Peyer's patch (tissue), 4 donors: ENCODE measurements at places on chromosomes 2 and 18. TPM values are rescaled to one million over a fixed set of nuclear protein-coding genes. Genes with fewer than 3 reads are reported as not detected.

FBXO15 gene
- not detected for total RNA-seq

RASGRP3 gene
- 11.8 TPM for total RNA-seq

IHH gene
- total RNA-seq: 124 TPM

SETBP1 gene
- 16.5 TPM for total RNA-seq

CSRNP3 gene
- total RNA-seq: 2.9 TPM

MLPH gene
- 118 TPM for total RNA-seq

EFHD1 gene
- total RNA-seq: 14.9 TPM

NYAP2 gene
- total RNA-seq: not detected

RNF125 gene
- total RNA-seq: 19.6 TPM

PLEK gene
- 4.8 TPM for total RNA-seq

KRTCAP3 gene
- total RNA-seq: 82.4 TPM

ANKRD62 gene
- not detected for total RNA-seq

BBS5 gene
- 4.6 TPM for total RNA-seq

LRATD1 gene
- 94.8 TPM for total RNA-seq

SNED1 gene
- 22.8 TPM for total RNA-seq

UCN gene
- total RNA-seq: 5.2 TPM

REV1 gene
- total RNA-seq: 82.6 TPM

SLC30A3 gene
- total RNA-seq: not detected

SMCHD1 gene
- 204 TPM for total RNA-seq

SULT1C4 gene
- 5.8 TPM for total RNA-seq

HES6 gene
- 54.0 TPM for total RNA-seq

HOXD4 gene
- total RNA-seq: 1.9 TPM

AAK1 gene
- 44.3 TPM for total RNA-seq

ATP6V1B1 gene
- 5.8 TPM for total RNA-seq

LINC00305 gene
- total RNA-seq: not detected

LCT gene
- 12.6 TPM for total RNA-seq

DSG3 gene
- total RNA-seq: not detected

TRIM54 gene
- not detected for total RNA-seq

TUBA4B gene
- total RNA-seq: not detected

TUBB8B gene
- total RNA-seq: not detected

TRABD2A gene
- 85.4 TPM for total RNA-seq

RGPD5 gene
- total RNA-seq: 50.1 TPM

SELENOI gene
- total RNA-seq: 28.1 TPM

AMER3 gene
- 0.70 TPM for total RNA-seq

WNT6 gene
- total RNA-seq: not detected

OTOS gene
- not detected for total RNA-seq

CABLES1 gene
- 28.5 TPM for total RNA-seq

GBX2 gene
- not detected for total RNA-seq

CKAP2L gene
- total RNA-seq: 2.0 TPM

KHK gene
- total RNA-seq: 40.4 TPM

RBM44 gene
- total RNA-seq: 2.5 TPM

FAM228A gene
- not detected for total RNA-seq
